Stimulated activated CD8-positive, alpha-beta memory T cell treated with anti-CD3 and anti-CD28 coated beads, Interleukin-2, amount 100 ng/mL, for 48 hours (primary cell): ENCODE measurements at places on chromosomes 5 and 9.

GRCh38 chr5:173890195-173890991 lies 2.2 kb downstream of the CPEB4 start:
- no peak for DNase-seq

GRCh38 chr5:151157426-151158286 lies at the start of gene ANXA6:
ANXA6 (minus strand) TSS chr5:151157779; CDS start chr5:151147901, 9,878 bp downstream.
- peak; percentile 60 for DNase-seq

DNA sequence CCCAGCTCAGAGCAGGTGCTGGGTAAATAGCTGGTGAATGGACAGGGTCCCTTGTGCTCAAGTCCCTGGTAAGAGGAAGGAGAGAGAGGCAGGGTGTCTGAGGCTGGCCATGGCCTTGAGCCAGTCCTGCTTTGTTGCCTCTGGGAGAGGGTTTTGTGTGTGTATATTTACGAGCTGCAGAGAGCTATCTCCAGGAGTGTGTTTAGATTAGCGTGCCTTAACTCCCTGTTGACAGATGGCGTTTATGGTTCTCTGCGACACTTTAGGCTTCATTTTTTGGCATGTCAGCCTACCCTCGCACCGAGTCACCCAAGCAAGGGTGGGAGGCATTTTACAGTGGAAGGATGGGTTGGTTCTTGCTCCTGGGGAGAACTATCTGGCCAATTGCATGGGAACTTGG lies 22.2 kb downstream of the HMCN2 start:
- no peak for DNase-seq

- DNase-seq, result no peak
These were observed 70.0 kb upstream of the RAD23B start for GRCh38 chr9:107213080-107213479.

DNA sequence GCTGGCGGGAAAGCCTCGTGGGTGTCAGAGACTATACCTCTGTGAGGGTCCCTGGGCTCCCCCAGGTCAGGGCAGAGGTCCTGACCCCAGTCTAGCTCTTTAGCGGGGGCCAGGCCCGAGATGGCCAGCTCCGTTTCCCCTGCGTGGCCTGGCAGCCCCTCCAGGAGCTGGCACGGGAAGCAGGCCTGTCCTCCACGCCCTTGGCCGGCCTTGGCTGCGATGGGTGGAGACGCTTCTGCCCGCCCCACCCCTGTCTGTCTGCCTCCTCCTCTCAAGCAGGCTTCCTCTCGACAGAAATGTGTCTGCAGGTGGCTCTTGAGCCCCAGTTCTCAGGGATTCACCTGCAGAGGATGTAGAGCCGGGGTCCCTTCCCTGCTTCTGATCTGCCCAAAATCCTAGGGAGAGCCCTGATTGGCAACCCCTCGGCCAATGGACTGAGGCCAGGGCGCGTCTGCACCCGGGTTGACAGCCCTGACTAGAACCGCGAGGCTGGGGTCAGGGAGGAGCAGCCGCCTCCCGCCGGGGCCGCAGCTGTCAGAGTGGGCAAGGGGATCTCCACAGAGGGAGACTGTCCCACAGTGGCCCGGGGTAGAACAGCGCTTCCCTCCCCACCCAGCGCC lies 2.6 kb upstream of the GRIN1 start:
- no peak for DNase-seq

DNA sequence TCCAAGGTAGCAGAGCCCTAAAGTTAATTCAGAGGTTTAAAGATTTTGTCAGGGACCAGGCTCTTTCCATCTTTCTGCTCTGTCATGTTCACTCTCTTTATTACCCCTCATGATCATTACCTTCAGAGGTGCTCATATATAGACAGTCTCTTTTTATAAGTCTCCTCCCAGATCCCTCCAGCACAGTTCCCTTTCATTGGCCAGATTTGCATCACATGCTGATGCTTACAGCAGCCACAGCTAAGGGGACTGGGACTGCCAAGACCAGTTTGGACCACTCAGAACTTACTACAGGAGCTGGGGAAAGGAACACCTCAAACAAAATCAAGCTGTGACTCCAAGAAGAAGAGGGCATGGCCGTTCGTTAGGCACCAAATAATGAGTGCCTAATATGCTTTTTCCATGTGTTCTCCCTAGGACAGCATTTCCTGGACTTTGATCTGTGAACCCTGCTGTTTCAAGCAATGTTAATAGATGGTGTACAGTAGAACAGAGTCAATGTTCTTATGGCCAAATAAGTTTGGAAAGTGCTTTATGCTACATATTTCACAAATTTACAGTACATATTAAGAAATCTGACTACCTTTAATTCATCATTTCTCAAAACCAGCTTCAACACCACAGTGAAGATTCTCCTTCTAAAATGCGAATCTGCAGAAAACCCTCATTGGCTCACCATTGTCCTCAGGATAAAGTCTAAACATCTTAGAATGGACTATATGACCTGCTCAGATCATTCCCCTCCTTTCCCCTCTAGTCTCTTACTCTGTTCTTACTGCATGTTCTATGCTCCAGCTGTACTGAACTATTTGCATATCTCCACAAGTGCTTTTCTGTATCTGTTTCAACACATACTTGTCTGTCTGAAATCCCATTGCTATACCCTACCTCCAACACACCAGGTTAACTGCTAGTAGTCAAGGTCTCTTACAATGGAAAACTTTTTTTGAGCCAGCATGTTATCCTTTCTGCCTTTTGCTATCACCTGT lies 3.4 kb downstream of the C5orf58 start:
- DNase-seq, result no peak

GRCh38 chr9:99607842-99608448 lies 213.7 kb upstream of the NR4A3 start:
- DNase-seq, result no peak

- DNase-seq, result no peak
These were observed 6.2 kb upstream of the OLFM1 start for GRCh38 chr9:135081264-135081660.

- no peak for DNase-seq
These were observed 730 bp downstream of the WWC1 start for GRCh38 chr5:168291964-168292785.

- DNase-seq, result no peak
These were observed 67.2 kb downstream of the MRPL36 start for GRCh38 chr5:1732238-1732941.

GRCh38 chr9:120611690-120612068 lies 31.7 kb upstream of the CDK5RAP2 start:
- DNase-seq, result no peak

DNA sequence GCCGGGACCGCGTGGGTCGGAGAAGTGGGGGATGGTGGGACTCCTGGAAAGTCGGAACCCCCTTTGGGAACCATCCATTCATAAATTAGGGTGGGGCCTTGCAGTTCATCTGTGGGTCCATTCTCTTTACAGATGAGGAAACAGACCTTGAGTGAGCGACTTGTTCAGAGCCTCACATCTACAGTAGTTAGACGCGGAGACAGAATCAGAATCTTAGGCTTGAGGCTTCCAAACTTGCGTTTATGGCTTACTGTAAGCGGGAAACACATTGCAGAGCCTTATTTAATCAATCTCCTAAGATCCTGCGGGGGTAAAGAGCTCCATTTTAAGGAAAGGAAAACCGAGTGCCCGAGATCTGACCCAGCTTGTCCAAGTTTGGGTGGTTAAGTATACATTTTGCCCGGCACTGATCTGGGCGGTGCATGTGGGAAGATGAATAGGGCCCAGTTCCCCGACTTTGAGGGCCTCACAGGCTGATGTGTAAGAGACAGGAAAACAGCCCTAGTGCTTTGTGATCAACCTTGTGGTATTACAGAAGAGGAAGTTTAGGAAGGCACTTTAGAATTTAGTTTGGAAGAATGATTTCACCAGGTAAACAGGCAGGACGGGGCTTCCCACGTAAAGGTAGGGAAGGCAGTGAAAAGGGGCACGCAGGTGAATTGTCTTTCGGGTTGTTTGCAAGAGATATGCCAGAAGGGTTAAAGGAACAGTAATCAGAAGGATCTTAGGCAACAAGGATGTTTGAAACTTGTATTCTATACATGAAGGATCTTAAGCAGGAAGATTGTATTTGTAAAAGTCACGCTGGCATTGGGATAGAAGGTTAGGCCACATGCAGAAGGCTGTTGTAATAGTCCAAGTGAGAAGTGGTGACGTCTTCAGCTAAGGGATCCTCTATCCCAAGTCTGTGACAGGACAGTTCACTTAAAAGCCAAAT lies 744 bp downstream of the TARS1 start:
- peak; percentile 7 for DNase-seq

GRCh38 chr5:50699737-50700136 lies 33.3 kb downstream of the PARP8 start:
- no peak for DNase-seq

DNA sequence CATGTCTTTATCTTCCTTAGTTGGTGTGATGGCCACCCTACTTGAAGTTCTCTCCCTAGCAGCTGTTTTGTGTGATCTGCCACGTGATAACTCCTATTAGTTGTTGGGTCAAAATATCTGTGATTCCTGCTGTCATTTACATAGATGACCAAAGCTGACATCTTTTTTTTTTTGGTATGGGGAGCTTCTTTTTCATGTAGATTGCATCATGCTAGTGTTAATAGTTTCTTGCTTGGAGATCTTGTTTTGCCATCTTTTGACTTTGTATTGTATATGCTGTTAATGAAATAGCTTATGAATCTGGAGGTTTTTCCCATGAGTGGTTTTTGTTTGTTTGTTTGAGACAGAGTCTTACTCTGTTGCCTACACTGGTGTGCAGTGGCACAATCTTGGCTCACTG lies 243.8 kb downstream of the KDM4C start:
- no peak for DNase-seq

GRCh38 chr5:179554981-179555380 lies 4.6 kb downstream of the RUFY1 start:
- DNase-seq, result no peak

- no peak for DNase-seq
These were observed 16.6 kb downstream of the SV2C start for GRCh38 chr5:76099756-76100155.

DNA sequence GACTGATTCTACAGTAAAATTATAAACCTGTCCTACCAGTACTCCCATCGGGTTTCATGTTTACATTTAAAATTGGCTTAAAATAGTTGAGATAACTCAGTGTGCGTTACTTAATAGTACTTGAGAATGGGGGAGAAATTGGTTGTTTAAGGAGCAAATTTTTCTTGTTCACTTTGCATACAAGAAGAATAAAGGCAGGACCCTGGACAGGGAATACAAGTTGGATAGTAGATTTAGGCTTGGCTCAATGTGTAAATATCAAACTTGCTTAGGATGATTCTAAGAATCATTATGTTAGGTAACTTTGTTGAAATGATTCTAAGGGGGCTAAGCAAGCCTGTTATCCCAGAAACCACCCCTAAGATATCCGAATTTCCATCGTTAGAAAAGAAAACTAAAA lies 448.4 kb upstream of the TLE4 start:
- DNase-seq, result no peak

- DNase-seq, result peak; percentile 61
These were observed 87.1 kb downstream of the SEMA4D start for GRCh38 chr9:89410641-89411350.

- no peak for DNase-seq
These were observed 2.6 kb upstream of the GPSM1 start for GRCh38 chr9:136324501-136325300.

DNA sequence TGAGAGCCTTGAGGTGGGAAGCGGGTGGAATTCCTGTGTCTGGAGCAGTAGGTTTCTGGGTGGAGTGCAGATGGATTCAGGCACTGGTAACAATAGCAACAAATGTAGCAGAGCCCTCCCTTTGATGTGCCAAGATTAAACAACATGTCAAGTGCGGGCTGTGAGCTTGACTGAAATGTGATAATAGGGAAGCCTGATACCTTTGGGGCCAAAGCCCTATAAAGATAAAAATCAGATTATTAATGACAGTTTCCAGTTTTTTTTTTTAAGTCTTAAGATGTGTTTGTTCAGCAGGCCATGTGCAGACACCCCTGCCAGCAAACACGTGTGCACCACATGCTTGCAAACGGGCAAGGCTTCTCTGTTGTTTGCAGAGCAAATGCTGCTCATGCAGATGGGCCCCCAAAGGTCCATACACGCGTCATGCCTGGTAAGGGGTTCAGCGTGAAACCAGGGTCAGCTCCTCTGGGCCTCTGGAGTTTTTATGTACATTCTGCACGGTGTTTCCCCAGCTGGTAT lies 193.2 kb downstream of the GADD45G start:
- no peak for DNase-seq

DNA sequence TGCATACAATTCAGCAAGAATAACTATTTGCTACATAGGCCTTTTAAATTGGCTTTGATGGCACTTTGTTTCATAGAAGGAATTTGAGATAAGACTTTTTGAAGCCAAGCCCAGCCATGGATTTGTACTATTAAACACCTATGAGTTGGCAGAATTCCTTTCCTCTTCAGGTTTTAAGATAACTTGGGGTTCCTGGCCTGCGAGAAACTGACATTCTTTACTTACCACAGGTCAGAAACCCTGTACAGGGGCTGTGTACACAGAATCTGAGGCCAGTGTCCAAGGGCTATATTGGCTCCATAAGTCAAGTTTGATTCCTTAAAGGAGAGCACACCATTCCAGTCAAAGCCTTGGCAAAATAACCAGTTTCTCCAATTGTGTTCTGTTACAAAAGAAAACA lies 10.8 kb upstream of the BTNL3 start:
- DNase-seq, result no peak

DNA sequence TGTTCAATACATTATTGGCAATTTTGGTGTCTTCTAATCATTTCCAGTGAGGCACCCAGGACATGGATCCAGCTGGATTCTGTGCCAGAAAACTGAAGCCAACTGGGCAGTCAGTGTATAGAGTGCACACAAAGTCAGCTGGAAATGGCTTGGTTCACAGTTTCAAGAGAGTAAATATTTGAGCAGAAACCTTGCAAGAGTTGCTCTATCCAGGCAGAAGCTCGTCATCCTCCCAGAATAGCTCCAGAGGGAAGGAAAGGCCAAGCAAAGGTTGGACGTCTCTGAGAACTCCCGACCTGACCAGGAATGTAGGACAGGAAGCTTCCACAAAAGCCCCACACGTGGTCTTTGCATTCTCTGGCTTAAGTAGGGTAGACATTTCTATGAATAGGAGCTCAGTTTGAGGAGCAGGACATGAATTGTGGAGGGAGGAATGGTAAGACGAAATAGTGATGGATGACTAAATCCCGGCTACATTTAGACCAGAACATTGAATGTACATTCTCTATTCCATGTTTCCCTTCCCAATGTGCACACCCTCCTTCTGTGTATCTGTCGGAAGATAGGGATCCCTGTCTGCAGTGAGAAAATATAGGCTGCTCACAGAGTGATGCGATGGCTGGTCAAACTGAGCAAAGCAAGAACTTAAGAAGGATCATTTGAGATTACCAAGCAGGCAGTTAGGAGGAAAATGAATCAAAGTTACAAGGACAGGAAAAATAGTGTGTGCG lies 72.7 kb upstream of the FCN2 start:
- DNase-seq, result no peak

- DNase-seq, result no peak
These were observed 76.5 kb upstream of the ALDH1A1 start for GRCh38 chr9:73029346-73029745.
